Hematopoietic multipotent progenitor cell treated with erythropoietin and hydrocortisone succinate and interleukin-3 and kit ligand, for 6 days (in vitro differentiated cells): ENCODE measurements at places on chromosomes 5 and 9.
A peak's percentile ranks its signal among the peaks of the same experiment; 100 is the strongest.

GRCh38 chr9:90822866-90823265 is 21.2 kb downstream of the SYK start:
- DNase-seq: no peak

DNA sequence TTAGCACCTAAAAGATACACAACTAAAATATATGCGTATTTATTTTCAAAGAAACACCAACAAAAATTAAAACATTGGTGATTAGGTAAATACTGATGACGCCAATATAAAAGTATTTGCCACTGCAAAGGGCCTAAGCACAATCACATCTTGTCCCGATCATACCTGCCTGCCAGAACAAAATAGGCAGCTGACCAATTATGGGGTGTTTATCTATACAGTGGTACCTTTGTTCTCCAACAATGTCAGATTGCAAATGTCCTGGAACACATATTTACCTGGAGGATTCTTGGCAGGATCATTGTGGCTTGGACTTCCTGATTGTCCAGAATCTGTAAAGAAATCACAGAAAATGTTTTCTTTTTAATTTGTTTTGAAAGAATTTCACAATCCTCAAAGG is 134.5 kb downstream of the NFIB start:
- no peak for DNase-seq

DNA sequence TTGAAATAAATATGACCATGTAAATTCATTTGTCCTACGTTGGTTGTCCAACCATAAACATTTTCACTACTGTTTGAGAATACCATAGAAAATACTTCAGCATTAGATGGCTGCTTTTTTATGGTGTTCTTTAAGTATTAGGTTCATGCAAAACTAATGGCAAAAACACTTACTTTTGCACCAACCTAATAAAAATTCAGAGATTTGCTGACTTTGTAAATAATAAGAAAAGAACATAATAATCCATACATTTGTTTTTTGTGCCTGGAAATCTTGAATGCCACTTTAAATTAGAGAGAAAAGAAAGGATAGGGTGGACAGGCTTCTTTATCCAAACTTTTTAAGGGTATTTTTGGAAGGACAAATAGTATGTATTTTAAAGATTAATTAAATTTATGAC is 719.7 kb upstream of the TYRP1 start:
- DNase-seq: no peak

DNA sequence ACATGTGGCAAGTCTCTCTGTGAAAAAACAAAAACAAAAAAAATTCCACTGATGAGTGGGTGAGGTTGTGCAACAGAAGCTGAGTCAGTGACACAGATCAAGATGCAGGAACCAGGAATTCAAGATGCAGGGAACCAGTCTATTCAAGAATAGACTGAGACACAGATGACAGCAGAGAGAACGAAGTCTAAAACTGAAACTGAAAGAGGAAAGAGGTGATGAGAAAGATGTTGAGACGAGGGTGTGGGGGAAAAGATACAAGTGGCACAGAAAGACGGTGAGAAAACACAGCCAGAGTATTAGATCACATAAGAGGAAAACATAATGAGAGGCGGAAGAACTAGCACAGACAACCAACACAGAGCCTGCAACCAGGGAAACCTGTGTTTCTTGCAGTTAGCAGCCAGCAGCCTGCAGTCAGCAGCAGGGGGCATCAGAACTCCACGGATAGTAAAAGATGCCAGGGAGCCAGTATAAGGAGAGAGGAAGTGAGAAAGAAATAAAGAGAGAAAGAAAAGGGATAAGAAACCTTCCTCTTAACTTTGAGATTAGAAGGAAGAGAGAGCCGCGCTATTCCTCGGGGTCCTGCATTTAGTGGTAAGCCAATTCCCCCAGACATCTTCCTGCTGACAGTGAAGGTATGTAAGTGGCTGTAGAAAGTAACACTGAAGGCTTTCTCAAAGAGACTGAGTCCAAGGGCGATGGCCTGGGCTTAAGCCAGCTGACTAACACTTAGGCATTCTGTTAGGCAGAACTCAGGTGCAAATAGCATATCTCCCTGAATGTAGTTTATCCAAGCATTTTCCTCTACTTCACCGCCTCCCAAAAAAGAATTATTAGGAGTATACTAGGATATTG is 79.0 kb downstream of the TLR4 start:
- DNase-seq: peak; percentile 76

GRCh38 chr5:107982703-107983425 is 312.1 kb upstream of the EFNA5 start:
- peak; percentile 32 for DNase-seq

DNA sequence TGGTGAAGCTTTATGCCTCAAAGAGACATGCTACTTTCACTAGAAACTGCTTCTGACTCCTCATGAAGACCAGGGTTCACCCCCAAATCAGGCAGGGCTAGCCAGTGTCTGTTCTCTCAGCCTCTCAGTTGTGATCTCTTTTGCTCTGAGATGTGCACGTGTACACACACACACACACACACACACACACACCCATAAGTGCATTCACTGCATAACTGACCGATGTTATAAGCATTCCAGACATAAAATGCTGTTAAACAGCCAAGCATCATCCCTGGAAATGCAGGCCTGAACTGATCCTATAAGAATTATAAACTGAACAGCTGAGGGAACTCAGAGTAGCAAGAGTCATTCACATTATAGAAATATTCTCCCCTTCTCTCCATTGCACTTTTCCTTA is 85.0 kb downstream of the FSTL4 start:
- no peak for DNase-seq

- DNase-seq: peak; percentile 82
Measured at GRCh38 chr9:77575785-77576184, 72.3 kb downstream of the GNA14 start.

DNA sequence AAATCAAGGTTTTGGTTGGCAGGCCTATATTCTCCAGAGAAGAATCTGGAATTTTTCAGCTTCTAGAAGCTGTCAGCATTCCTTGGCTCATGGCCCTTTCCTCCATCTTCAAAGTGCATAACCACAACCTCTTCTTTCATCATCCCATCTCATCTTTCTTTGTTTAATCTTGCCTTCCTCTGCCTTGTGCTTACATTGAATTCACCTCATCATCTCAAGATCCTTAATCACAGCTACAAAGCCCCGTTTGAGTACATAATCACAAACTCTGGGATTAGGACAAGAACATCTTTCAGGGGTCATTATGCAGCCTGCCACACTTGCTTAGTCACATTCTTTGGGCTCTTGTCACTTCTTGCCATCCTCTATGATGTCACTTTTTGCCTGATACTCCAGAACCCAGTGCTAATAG is 130.3 kb downstream of the FOXD1 start:
- DNase-seq: no peak

GRCh38 chr9:4555236-4555635 is 65.0 kb downstream of the SLC1A1 start:
- DNase-seq: peak; percentile 13

DNA sequence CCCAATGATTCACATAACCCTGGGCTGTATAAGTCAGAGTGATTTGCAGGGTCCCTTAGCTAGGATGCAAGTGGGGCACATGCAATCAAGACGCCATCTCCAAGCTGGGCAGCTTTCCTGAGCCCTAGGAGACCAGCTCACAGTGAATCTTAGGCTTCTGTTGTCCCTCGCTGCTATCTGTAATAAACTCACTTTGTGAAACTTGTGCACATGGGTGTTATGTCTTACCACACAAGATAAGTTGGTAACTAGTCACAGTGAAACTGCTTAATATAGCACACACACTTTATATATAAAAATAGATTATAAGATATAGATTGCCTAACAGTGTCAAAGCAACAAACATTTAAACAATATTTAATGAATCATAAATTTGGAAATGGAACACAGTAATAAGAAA is 658.5 kb downstream of the SLCO4C1 start:
- no peak for DNase-seq

GRCh38 chr9:132998831-132999635 is 20.5 kb downstream of the GFI1B start:
- DNase-seq: peak; percentile 98

DNA sequence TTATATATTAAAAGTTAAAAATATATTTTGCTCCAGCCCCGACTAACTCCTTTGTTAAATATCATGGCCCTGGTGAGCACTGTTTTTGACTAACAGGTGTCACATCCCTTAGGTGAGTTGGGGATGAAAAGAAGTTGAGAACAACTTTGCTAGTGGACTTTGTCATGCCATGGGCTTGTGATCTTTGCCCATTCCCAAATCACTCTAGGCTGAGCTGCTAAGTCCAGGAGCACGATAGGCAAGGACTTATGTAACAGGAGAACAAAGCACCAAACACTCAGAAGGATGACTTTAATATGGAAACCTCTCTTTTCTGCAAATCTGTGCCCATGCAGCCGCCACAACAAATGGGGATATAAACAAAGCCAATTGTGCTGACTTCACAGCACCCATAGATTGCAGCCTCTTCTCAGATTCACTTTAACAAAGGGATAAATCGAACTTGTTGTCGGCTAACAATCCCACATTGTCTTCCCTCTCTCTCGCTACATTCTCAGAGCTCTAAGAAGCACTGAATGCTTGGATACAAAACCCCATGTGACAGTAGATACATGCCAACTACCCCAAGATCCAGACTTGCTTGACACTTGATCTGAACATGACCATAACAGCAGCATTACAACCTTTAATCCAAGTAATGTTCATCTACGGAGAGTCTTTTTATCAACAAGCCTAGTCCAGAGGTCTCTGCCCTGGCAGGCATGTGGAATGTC is 86.8 kb upstream of the CD180 start:
- DNase-seq: no peak

DNA sequence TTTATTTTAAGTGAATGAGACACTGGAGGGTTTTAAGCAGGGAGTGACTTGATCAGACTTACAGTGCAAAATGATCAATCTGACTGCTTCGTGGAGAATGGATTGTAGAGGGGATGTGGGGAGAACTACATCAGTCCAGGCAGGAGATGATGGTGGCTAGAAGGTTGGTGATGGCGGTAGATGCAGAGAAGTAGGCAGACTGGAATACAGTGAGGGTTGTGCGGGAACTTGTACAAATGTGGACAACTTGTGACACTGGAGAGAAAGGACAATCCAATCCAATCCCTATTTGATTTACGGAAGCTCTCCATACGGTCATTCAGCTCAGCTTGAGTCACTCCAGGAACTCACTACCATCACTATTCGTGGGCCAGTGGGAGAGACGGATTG is 593 bp downstream of the TIGD6 start:
- DNase-seq: no peak

GRCh38 chr9:84002344-84002743 is 21.7 kb downstream of the RMI1 start:
- no peak for DNase-seq

DNA sequence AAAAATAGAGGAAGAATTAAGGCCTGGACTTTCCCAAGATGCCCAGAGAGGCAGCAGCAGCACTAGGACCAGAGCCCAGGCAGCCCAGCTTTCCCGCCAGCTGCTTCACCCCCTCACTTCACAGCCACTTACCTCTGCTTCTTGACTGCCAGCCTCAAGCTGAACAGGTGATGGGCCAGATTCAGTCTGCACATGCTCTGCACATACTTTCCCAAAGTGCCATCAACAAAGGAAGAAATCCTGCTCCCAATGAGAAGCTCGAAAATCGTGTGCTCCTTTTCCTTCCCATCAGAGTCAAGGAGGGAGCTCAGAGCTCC is 4.1 kb upstream of the SLC25A48 start:
- no peak for DNase-seq

DNA sequence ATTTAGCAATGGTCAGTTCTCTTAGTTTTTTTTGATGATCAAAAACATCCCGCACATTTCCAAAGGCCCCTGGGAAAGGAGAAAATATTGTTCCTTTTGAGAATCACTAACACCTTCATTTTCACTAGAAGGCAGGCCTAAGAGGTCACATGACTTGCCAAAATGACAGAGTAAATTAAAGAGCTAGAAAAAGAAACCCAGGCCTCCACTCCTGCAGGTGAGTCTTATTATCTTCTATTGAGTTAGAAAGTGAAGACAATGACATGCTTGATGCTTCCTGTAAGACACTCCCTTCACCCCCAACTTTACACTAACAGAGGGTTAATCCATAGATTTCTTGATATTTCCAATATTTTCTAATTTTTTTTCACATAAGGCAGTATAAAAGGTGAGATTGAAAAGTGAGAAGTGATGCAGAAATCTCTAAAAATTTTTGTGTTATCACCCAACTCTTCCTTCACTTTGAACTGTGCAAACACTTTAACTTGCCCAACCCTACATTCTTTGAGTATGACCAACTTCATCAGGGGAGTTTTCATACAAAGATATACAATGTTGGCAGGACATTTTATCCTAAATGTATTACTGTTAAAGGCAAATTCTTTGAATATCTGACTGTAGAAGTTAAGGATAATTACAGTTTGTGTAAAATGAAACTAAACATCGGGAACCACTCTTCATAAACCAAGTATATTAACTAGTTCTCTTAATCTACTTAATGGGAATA is 57.1 kb downstream of the SUB1 start:
- no peak for DNase-seq

DNA sequence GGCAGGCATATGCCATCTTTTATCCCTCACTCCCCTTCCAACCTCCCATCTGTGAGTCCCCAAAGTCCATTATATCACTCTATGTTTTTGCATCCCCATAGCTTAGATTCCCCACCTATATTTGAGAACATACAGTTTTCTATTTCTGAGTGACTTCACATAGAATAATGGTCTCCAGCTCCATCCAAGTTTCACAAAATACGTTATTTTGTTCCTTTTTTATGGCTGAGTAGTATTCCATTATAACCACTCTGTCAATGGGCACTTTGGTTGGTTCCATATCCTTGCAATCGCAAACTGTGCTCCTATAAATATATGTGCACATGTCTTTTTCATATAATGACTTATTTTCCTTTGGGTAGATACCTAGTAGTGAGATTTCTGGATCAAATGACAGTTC is 178.6 kb downstream of the GAS1 start:
- DNase-seq: no peak

GRCh38 chr5:126143622-126144021 is 279.6 kb upstream of the GRAMD2B start:
- DNase-seq: no peak

GRCh38 chr9:130432362-130432761 is 12.4 kb upstream of the ASS1 start:
- DNase-seq: no peak

GRCh38 chr5:179397516-179397915 is 52.3 kb upstream of the ADAMTS2 start:
- no peak for DNase-seq

GRCh38 chr9:15831384-15831783 is 278.5 kb downstream of the CCDC171 start:
- DNase-seq: no peak

GRCh38 chr5:134464988-134465815 is 53.5 kb upstream of the CDKN2AIPNL start:
- no peak for DNase-seq

- DNase-seq: no peak
Measured at GRCh38 chr5:59758566-59758965, 135.0 kb downstream of the PDE4D start.

GRCh38 chr9:132507670-132508469 is 74.5 kb upstream of the BARHL1 start:
- peak; percentile 80 for DNase-seq

- DNase-seq: no peak
Measured at GRCh38 chr9:113129884-113130283, 20.9 kb upstream of the SLC31A2 start.

- DNase-seq: peak; percentile 43
Measured at GRCh38 chr9:27703216-27703980, 130.1 kb upstream of the C9orf72 start.

GRCh38 chr5:100472091-100472490 is 63.1 kb upstream of the FAM174A start:
- no peak for DNase-seq
